ENCODE measurements at places on chromosomes 11 and 22.

DNA sequence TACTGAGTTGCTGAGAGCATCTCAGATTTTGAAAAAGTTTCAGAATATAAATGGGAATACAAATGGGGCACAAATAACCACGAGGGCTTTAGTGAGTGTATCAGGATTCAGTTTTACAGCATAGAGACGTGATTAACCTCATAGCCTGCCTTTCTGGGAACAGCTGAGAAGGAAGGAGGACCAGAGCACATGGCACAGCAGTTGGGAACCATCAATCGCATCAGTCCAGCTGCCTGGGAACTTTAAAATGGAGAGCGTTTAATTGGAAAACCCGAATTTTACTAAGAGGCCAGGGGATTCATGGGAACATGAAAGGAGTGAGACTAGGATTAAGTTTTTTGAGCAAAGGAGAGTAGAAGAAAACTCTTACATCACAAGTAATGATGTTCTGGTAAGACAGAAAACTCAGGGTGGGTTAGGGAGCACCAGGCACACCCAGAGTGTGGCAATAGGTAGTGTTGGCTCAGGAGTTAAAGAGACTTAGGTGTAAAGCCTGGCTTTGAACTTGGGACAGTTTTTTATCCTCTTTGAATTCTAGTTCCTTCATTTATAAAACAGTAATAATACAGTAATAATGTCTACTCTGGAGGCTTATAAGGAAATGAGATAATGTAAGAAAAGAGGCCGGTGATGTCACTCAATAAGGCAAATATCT, 40.2 kb downstream of the FZD4 start:
- DNase-seq, result no peak

DNA sequence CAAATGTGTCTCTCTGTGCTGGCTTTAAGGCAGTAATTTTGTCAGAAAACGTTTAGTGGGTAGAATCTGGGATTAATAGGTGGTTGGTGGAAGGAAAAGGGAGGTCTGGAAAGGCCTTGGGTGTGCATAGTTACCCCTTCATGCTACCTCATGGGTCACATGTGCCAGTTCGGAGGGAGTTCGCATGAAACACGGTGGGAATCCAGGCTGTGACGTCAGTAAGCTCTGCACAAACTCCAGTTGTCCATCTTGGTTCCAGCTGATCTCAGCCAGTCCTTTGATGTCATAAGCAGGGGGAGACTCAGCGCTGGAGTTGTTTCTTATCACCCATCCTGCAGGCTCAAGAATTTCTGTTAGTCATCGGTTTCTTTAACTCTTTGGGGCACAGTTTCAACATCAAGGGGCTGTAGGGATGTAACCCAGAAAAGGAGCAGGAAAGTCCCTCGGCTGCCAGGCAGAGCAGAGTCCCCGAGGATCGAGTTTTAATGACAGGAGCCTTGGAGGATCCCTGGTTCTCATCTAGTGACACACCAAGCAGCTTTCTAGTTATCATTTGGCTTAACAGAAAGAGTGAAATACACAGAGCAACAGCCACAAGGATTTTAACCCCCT, 28.9 kb downstream of the MOV10L1 start:
- peak; percentile 41 for DNase-seq

DNA sequence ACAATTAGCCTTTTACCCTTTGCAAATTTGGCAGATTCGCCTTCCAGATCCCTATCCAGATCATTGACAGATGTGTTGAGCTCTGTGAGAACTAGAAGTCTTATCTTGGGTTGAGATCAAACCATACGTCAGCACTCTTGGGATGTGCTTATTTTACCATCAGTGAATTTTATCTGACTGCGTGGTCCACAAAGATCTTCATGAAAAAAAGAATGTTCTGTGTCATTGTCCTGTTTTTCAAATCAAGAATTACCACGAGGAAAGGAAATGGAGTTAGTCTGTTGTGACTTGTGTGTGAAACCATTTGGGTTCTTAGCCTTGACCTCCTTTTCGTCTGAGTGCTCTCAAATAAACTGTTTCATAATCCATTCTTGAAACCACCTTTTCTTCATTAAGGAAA, 86.2 kb upstream of the SORL1-AS1 start:
- no peak for DNase-seq

- no peak for DNase-seq
Observed at GRCh38 chr11:12413141-12414052, 36.0 kb downstream of the PARVA start.

- DNase-seq, result no peak
Observed at GRCh38 chr11:64531422-64531821, 59.6 kb upstream of the SLC22A12 start.

GRCh38 chr11:68528630-68529029, 68.1 kb downstream of the PPP6R3 start:
- DNase-seq, result no peak

GRCh38 chr11:2177076-2177475, 5.5 kb upstream of the TH start:
- no peak for DNase-seq

- DNase-seq, result no peak
Observed at GRCh38 chr11:75691804-75692203, 23.0 kb upstream of the MAP6 start.

GRCh38 chr11:114163830-114164401, 104.4 kb downstream of the ZBTB16 start:
- peak; percentile 89 for DNase-seq

DNA sequence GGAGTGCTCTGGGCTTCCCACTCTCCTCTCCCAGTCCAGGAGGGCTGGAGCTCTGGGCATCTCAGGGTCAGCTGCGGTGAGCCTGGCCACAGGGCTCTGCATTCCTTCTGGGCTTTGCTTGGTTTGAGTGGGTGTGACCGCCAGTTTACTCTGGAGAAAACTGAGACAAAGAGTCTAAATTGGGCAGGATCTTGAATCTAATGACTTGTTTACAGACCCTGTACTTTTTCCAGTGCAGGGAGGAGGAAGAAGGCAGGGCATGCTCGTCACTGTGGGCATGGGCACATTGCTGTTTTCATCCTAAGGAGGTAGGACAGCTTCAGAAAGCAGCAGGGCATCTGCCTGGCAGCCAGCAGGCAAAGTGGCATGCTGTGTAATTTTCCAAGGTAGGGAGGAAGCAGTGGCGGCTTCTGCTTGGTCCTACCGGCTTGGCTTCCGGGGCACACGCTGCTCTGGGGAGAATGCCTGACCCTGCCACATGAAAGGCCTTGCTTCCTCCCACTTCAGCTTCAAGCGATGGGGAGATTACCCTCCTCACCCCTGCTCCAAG, 22.9 kb downstream of the FLI1 start:
- no peak for DNase-seq

DNA sequence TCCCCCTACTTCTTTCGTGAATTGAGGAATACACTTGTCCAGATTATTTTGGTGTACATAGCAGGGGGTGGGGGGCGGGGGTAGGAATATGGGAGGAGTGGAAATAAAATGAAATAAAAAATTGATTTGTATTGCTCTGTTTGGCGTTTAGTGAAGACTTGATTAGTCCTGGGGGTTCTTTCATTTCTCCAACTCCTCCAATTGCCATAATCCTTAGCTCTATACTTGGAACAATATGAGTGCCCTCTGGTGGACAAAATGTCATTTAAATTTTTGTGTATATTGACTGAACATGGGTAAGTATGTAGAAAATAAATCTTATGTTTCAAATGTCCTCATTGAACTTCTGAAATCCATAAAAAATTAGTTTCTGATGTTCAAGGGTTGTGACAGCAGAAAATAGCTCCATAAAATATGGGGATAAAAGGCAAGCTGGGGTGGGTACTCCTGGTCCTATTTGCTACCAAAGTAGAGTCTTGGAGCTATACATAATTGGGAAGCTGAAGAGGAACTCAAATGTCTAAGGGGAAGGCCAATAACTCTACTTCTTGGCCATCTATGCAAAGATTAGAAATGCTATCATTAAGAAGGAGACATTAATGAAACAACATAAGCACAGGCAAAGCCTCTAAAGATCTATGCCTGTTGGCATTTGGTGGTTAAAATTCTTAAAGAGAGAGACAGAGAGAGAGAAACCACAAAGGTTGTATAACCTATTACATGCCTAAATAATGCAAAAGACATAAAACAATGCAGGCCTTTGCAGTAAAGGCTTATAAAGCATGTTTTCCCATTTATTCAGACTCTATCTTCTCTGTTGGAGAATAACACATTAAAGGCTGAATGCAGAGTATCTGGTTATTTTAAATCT, 421.6 kb downstream of the METTL15 start:
- no peak for DNase-seq

DNA sequence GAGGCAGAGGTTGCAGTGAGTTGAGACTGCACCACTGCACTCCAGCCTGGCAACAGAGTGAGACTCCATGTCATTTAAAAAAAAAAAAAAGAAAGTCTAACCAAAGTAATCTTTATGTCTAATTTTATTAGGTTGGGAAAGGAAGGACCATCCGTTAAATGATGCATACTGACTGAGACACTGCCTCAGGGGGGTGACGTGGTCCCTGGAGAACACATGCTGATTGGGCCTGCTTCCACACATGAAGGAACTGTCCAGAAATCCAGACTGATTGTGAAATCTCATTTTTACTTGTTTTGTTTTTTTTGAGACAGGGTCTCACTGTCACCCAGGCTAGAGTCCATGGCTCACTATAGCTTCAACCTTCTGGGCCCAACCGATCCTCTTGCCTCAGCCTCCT, 5.5 kb downstream of the SF3A1 start:
- no peak for DNase-seq

DNA sequence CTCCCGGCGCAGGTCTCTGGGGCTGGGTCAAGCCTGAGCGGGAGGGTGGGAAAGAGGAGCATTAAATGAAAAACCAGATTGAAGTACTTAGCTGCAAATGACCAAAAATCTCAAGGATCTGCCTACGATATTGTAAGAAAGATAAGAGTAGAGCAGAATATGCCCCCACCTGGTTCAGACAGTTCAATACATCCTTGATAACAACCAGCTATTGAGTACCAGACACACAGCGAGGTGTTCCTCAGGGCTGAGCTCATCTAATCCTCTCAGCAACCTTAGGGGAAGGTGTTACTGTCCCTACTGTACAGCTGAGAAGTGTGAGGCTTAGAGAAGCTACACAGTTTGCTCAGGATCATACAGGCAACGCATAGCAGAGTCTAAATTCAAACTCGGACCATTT, 27.4 kb upstream of the HMGXB4 start:
- no peak for DNase-seq

DNA sequence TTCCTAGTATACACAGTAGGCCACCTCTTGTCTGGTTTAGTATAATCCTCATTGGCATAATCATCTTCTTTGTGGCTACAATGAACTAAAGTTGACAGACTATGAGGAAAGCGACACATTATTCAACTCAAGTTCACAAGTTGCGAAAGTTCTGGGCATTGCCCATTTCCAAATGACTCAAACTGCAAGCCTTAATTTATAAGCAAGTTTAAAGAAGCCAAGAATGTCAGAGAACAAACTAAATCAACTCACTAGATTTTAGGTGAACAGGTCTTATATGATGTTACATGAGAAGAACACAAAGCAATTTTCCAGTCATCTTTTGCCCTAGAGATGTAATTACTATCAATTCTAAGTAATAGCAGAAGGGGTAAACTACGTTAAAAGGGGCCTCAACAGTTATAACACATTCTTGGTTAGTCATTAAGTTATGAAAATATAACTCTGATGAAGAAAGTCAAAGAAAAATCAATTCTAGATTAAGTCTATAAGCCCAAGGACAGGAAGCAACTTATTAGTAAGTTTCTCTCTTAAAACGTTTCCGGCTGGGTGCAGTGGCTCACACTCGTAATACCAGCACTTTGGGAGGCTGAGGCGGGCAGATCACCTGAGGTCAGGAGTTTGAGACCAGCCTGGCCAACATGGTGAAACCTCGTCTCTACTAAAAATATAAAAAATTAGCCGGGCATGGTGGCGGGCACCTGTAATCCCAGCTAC, 21.5 kb downstream of the PICALM start:
- DNase-seq, result no peak

- DNase-seq, result no peak
Observed at GRCh38 chr11:110566577-110566976, 136.8 kb downstream of the FDX1 start.

- DNase-seq, result no peak
Observed at GRCh38 chr11:133541021-133541719, 8.9 kb upstream of the OPCML start.

DNA sequence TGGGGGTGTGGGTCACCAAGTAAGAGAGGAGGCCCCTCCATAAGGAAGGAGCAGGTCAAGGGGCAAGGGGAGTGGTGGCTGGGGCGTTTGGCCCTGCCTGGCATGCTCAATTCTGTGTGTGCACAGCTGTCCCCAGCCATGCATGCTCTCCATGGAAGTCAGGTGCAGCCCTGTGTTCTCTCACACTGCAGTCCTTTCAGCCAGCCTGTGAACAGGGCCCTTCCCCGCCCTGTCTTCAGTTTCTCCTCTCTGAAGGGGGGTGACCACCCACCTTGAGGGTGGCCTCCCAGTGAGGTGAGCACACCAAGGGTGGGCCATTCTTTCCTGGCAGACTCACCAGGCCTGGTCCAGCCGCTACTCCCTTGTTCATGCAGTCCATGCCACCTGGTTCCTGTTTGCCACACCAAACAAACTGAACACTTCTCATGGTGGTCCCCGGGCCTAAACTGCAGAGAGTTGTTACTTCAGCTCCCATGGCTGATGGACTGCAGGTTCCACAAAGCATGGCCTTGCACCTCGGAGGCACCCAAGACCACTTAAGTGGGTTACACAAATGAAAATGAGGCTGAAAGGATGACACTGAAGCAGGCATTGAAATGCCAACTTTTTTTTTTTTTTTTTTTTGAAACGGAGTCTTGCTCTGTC, 1.7 kb upstream of the CHCHD10 start:
- DNase-seq, result no peak

DNA sequence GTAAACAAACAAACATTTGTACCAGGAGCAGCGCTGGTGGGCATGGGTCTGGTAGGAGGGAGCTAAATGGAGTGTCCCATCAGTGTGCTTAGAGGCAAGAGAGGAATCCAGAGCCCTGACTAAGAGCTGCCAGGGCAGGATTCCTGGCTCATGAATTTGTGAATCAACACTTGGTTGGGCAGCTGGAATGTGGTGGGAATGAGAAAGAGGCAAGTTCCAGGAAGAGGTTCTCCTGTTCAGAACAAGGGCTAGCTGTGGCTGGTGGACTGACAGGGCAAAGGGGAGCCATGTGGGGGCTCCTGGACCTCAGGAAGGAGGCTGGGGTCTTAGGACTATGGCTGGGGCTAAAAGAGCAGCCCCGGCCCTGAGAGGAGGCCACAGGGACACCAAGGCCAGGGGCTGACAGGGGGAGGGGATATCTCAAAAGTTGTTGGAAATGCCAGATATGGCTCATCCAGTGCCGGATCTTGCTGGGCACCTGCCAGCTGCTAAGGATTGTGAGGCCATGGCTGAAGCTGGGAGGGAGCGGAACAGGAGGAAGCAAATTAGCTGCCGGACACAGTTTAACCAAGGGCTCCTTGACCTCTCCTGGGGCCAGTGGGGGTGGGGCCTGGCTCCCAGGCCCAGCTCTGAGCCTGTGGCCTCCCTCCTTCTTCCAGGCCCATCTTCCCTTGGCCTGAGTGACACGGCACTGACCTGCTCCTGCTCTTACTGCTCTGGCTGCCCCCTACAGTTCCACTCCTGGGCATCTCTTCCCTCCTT, 14.6 kb upstream of the P2RY6 start:
- DNase-seq, result no peak

DNA sequence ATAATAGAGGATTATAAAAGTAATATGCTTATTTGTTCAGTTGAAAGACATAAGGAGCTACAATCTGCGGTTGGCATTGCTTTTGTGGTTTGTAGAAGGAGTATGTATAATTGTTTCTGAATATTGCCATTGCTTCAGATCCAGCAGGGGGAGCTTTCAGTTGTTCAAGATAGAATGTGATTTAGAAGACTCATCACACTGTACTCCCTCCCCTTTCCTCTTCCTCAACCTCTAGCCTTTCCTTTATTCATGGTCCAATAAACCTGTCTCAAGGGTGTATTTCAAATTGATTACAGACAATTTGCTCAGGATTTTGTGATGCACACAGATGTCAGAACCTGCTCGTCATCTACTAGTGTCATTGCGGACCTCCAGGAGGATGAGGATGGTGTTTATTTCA, 9.8 kb downstream of the PRMT3 start:
- no peak for DNase-seq
